ENCODE measurements at places on chromosomes 6 and 20. TPM values are rescaled to one million over a fixed set of nuclear protein-coding genes. Genes with fewer than 3 reads are reported as not detected.

GRCh38 chr20:717832-718231 lies 42.2 kb upstream of the SCRT2 start:
- DNase-seq = no peak

DNA sequence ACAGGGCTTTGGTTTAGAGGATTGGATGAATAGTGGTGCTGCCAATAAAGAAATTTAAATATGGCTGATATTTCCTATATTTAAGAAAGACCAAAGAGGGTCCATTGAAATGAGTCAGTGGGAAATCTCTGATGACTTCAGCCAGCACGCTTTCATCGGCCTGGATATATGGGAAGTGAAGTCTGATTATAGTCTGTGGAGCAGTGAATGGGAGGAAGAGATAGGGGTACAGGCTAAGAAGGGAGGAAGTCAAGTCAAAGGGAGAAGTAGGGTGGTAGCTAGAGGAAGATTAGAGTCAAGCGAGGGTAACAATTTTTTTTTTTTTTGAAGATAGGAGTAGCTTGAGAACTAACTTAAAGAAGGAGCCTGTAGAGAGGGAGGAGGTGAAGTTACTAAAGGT lies 22.7 kb downstream of the SLC16A10 start:
- DNase-seq = no peak

- no peak for DNase-seq
These were observed 121.7 kb downstream of the TNFRSF21 start for GRCh38 chr6:47187893-47188587.

DNA sequence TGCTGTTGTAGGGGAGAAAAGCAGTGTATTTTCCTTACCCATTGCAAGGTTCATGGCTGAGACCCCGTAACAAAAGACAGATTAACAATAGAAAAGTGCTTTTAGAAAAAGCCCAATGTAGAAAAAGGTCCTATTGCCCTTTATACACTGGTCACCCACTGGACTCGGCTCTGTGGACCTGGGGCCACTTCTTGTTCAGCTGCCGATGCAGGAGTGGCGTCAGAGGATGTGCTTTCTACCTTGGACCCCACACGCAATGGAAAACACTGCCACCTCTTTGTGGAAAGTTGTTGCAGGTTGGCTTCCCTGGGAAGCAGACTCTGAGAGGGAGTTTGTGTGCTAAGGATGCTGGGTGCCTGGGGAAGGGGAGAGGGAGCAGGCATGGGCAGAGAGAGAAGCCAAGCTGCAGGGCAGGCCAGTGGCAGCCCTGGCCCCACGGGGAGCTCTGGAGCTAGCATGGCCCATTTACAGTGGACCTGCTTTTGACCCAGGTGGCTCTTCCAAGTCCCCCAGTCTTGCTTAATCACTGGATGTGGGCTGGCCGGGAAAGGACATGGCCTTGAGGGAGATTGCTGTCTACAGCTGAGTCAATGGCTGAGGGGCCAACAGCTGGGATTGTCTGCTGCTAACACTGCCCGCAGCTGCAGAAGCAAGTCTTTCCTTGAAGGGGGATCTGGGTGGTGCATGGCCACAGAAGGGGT lies 142.9 kb downstream of the CDC5L start:
- DNase-seq = peak; percentile 29

GRCh38 chr20:37202267-37202943 lies 23.1 kb upstream of the MROH8 start:
- no peak for DNase-seq

Gene XRN2
- total RNA-seq = 48.3 TPM

Gene ME1
- 28.5 TPM for total RNA-seq

GRCh38 chr6:33080127-33081089 lies 4.6 kb downstream of the HLA-DPB1 start:
- DNase-seq = peak; percentile 77

GRCh38 chr20:34110745-34111641 lies 1.1 kb downstream of the EIF2S2 start:
- DNase-seq = no peak

GRCh38 chr6:36760685-36761435 lies 63.2 kb downstream of the RAB44 start:
- DNase-seq = no peak

DNA sequence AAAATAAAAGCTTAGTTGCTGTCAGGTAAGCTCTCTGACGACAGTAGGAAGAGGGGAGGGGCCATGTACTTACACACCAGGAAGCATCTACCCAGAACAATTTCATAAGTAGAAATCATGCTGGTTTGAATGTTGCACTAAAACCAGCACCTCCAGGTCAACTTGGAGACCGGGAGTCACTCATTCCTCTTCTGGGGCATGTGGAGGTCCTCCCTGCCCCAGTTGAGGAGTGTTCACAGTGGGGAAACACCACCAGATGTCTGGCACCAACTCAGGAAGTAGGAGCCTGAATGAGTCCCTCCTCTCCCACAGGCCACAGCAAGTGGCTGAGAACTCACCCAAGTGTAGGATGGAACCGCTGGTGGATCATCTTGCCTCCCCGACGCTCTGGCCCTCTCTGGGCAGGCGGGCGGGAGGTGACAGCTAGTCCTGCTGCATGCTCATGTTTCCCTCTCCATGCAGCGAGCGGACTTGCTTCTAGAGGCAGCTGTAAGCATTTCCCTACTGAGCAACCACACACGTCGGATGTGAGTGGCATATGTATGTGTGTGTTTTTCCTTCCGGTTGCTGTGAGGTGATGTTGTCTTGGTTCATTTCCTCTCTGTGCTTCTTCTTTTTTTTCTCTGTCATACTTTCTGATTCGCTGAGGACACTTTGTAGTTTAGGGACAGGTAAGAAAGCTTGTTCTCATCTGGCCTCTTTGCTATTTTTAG lies 149.5 kb upstream of the NEDD9 start:
- peak; percentile 47 for DNase-seq

Gene ZC3H12D
- 0.14 TPM for total RNA-seq

GRCh38 chr20:19673575-19673974 lies 84.5 kb upstream of the RIN2 start:
- no peak for DNase-seq

- DNase-seq = no peak
These were observed at the start of gene FGD2 for GRCh38 chr6:37005061-37005810. Gene FGD2 (plus strand): TSS chr6:37005655. CDS start chr6:37005818, 163 bp downstream.

- DNase-seq = no peak
These were observed 66.2 kb upstream of the CD83 start for GRCh38 chr6:14051355-14051754.

DNA sequence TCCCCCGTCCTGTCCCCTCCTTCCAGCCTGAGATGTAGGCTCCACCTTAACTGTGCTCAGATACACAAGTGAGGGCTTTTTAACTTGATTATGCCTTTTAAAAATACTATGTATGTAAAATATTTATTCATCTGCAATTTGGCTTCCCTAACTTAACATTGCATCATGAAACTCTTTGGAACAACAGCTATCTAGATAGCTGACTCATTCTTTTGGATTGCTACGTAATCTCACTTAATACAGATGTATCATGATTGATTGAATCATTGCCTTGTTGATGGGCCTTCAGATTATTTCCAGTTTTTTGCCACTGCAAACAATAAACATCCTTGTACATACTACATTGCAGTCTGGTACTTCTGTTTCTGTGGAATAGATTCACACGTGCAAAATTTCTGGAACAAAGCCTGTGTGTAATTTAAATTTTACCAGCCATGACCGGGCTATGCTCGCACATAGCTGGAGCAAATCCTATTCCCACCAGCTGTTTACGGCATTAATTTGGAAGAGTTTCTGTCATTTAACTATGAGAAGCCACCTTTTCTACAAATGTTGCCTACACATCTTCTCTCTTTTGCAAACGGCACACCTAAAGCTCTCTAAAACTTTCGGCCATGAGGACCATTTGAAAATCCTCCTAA lies 6.5 kb downstream of the PRND start:
- DNase-seq = no peak

Gene GRM1
- total RNA-seq = 5.8 TPM

- DNase-seq = no peak
These were observed 21.1 kb downstream of the RAET1L start for GRCh38 chr6:150004101-150004782.

DNA sequence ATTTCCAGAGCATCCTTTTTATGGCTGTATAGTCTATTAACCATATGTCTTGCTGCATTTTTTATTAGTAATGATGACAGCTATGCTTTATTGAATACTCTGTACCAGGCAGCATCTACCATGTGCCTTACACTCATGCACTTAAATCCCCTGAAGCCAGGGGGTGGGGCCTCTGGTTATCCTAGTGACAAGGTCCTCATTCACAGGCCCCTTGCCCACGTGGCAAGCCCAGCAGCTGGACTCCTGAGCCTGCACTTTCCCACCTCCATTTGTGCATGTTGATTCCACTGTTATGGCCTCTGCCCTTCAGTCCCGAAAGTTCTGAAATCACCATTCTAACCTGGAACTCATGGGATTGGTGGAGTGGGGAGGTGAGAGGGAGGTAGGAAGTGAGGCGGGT lies 22.3 kb downstream of the ACTR5 start:
- DNase-seq = no peak

DNA sequence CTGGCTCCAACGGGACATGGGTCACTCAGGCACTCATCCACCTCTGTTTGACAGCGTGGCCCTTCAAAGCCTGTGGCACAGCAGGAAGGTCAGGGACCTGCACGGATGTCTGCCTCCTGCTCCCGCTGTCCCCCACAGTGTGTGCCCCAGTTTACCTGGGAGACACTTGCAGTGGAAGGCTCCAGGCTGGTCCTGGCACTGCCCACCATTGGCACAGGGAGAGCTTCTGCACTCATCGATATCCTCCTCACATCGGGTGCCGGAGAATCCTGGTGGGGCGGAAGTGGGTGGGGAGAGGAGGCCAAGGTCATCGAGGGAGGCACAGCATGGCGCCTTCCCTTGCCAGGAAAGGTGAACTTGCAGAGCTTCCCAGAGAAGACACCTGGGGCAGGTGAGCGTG lies 6.9 kb downstream of the NOTCH4 start:
- DNase-seq = no peak

DNA sequence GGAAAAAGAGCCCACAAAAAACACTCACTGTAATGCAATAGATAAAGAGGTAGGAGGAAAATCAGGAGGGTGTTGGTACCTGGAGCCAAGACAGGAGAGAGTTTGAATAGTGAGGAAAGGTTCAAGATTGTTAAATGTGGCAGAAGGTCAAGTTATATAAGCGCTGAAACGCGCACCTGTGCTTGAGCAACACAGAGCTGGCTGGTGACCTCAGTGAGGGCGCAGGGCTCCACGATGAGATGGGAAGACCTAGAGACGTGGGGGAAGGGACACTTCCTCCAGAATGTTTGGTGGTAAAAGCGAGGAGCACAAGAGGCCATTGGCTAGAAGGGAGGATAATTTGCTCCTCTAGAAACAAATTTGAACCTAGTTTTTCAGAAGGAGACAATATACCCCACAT lies 4.2 kb upstream of the PPP1R14C start:
- no peak for DNase-seq

DNA sequence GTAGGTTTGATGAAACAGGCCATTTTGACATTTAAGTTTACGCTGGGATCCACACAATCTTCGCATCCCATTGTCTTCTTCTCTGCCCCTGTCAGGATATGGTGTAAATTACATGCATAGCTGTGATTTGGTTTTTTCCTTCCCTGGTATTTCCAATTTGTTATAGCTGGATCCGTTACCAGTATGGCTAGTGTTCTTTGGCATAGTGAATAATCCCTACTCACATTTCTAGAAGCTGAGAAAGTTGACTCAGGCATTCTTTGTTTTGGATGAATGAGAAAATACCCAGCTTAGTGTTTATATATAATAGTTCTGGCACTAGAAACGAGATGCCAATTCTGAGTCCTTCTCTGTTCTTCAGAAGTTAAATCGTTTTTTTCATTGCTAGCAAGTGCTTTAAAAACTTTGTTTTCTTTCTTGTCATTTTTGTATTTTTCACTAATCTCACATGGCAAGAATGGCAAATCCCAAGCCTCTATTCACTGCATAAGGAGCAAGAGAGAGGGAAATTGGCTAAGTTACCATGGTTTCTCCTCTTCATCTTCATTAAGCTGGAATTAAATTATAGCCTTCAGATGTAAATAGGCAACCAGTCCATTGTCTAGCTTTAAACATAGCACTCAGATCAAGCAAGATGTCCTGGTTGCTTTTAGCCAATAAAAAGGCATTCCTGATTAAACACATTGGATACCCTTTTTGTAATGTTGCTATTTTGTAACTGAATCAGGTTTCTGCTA lies 91.9 kb upstream of the LAMP5 start:
- DNase-seq = no peak

DNA sequence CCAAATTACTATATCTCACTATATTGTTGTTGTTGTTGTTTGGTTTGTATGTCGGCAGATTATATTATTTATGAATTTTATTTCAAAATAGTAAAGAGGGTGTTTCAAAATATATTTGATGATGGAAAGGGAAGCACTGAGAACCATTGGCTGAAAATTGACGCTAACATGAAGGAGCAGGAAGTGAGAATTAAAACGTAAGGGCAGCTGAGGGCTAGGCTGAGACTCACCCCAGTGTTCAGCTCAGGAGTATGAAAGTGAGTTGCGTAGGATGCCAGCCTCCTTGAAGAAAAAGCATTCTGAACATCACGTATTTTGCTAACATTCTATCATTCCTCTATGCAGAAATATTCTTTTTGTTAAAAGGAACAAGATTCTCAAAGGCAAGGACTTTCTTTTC lies 10.7 kb upstream of the IPCEF1 start:
- DNase-seq = no peak

DNA sequence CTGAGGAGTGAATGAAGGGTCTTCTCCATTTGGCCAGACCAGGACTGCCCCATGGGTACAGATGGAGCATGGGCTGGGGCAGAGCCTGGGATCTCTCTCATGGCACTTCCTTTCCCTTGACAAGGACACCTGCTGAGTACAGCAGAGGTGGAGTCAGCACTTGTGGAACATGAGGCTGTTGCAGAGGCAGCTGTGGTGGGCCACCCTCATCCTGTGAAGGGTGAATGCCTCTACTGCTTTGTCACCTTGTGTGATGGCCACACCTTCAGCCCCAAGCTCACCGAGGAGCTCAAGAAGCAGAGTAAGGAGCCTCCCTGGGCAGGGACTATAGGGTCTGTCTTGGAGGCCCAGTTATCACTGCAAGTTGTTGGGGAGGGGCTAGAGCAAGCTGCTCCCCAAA lies 29.6 kb downstream of the GSS start:
- DNase-seq = no peak

DNA sequence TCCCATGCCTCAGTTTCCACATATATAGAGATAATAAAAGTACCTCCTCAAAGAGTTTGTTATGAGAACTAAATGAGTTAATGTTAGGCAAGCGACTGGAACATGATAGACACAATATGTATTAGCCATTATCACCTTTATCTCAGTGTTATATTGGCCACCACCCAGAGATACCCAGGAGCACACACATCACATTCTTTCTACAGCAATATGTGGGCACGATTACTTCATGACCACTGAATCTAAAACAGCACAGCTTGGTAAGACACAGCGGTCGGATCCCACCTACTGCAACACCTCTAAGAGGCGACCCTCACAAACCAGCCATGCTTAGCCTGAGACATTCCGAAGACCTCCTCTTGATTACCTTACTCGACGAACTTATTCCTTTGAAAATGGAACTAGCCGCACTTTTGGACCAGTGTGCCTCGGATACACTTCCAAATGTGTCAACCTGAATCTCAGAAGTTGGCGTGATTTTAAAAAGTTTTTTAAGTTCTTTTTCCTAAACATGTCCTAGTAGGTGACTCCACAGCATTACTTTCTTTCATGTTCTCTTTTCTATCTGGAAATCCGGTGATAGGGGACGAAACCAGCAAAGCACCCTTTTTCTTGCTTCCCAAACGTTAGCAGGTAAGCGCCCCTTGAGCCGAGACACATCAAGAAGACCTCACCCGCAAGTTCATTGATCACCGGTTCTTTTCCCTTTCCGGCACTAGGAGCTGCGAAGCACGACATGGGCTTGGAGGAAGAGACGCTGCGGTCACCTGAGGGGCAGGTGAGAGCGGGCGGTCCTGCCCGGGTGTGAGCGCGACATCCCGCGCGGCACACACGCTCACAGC lies 923 bp downstream of the GMDS start:
- DNase-seq = no peak
